Articular chondrocyte of knee joint (primary cell): ENCODE measurements at places on chromosomes 11 and 22. TPM values are rescaled to one million over a fixed set of nuclear protein-coding genes. Genes with fewer than 3 reads are reported as not detected.

ACRV1 gene
- 0.11 TPM in 1 of 2 replicates, not detected in the other for total RNA-seq

RASGRP2 gene
- total RNA-seq = 0.13 TPM in 1 of 2 replicates, not detected in the other

CHRM1 gene
- not detected in 2 replicates for total RNA-seq

TMEM191B gene
- not detected in 2 replicates for total RNA-seq

SLC22A8 gene
- not detected in 2 replicates for total RNA-seq

MRGPRX2 gene
- total RNA-seq = not detected in 2 replicates

CLDN5 gene
- total RNA-seq = 0.13 and 0.76 TPM in 2 replicates

CD3E gene
- total RNA-seq = not detected in 2 replicates

MIOX gene
- total RNA-seq = not detected in 2 replicates

SAA4 gene
- not detected in 2 replicates for total RNA-seq

OR8A1 gene
- total RNA-seq = under 0.01 TPM in 1 of 2 replicates, not detected in the other

OR56A3 gene
- not detected in 2 replicates for total RNA-seq

CRACR2B gene
- total RNA-seq = 1.6 and 2.6 TPM in 2 replicates

AIFM3 gene
- 0.52 and 0.54 TPM in 2 replicates for total RNA-seq

UPK3A gene
- not detected in 2 replicates for total RNA-seq

SLC22A25 gene
- total RNA-seq = not detected in 2 replicates

NLRP14 gene
- total RNA-seq = 0.13 and 0.22 TPM in 2 replicates

MUC2 gene
- total RNA-seq = not detected in 2 replicates

SMC1B gene
- total RNA-seq = under 0.01 TPM in 1 of 2 replicates, not detected in the other

TRIM48 gene
- total RNA-seq = not detected in 2 replicates

GAL gene
- 0.26 TPM in 1 of 2 replicates, not detected in the other for total RNA-seq

KCNE3 gene
- 1.2 and 1.7 TPM in 2 replicates for total RNA-seq

ME3 gene
- 25.6 and 31.8 TPM in 2 replicates for total RNA-seq

BEST1 gene
- total RNA-seq = 3.8 and 5.2 TPM in 2 replicates

ATL3 gene
- 359 and 394 TPM in 2 replicates for total RNA-seq

LRRC74B gene
- total RNA-seq = not detected in 2 replicates

MYBPC3 gene
- total RNA-seq = not detected in 2 replicates

MMP8 gene
- 0.22 TPM in 1 of 2 replicates, not detected in the other for total RNA-seq

IRAG1 gene
- 2.1 and 4.2 TPM in 2 replicates for total RNA-seq

PTPRCAP gene
- total RNA-seq = 0.11 and 0.26 TPM in 2 replicates

APOL3 gene
- 37.0 and 39.8 TPM in 2 replicates for total RNA-seq

TENM4 gene
- total RNA-seq = 0.13 and 3.7 TPM in 2 replicates

TPBGL gene
- total RNA-seq = 0.11 TPM in 1 of 2 replicates, not detected in the other

USP2 gene
- 0.65 and 1.5 TPM in 2 replicates for total RNA-seq

PRDM11 gene
- 4.4 and 5.1 TPM in 2 replicates for total RNA-seq

LYVE1 gene
- total RNA-seq = 5.4 and 8.3 TPM in 2 replicates

OR4A16 gene
- not detected in 2 replicates for total RNA-seq

IGLL1 gene
- not detected in 2 replicates for total RNA-seq

CYTH4 gene
- total RNA-seq = not detected in 2 replicates

CCDC81 gene
- total RNA-seq = 0.52 and 1.1 TPM in 2 replicates

SOX6 gene
- total RNA-seq = 8.4 and 11.6 TPM in 2 replicates

RAG2 gene
- total RNA-seq = not detected in 2 replicates

PRRG4 gene
- under 0.01 and 0.22 TPM in 2 replicates for total RNA-seq

MSANTD4 gene
- 40.8 and 45.4 TPM in 2 replicates for total RNA-seq

SCGB1D2 gene
- total RNA-seq = not detected in 2 replicates

OR6T1 gene
- not detected in 2 replicates for total RNA-seq

OR51E2 gene
- not detected in 2 replicates for total RNA-seq

POU2AF2 gene
- total RNA-seq = not detected in 2 replicates

MS4A12 gene
- not detected in 2 replicates for total RNA-seq

FIBIN gene
- total RNA-seq = 6.0 and 14.3 TPM in 2 replicates

DDI1 gene
- not detected in 2 replicates for total RNA-seq

OR5AL1 gene
- not detected in 2 replicates for total RNA-seq

OR10A2 gene
- not detected in 2 replicates for total RNA-seq

TSPO gene
- 234 and 238 TPM in 2 replicates for total RNA-seq

SCT gene
- total RNA-seq = not detected in 2 replicates

RNF215 gene
- total RNA-seq = 12.8 and 13.5 TPM in 2 replicates

NNMT gene
- 975 and 1,572 TPM in 2 replicates for total RNA-seq
